Osteoblast (primary cell): ENCODE measurements at places on chromosomes 1 and 21.

- no peak for DNase-seq
Measured at GRCh38 chr1:118783095-118783758, 204.9 kb downstream of the TBX15 start.

GRCh38 chr1:21289700-21290545 lies at the start of gene ECE1:
TSS of gene ECE1 (minus strand) at chr1:21290463. CDS start at chr1:21290414, 49 bp downstream.
- DNase-seq = peak; percentile 94

DNA sequence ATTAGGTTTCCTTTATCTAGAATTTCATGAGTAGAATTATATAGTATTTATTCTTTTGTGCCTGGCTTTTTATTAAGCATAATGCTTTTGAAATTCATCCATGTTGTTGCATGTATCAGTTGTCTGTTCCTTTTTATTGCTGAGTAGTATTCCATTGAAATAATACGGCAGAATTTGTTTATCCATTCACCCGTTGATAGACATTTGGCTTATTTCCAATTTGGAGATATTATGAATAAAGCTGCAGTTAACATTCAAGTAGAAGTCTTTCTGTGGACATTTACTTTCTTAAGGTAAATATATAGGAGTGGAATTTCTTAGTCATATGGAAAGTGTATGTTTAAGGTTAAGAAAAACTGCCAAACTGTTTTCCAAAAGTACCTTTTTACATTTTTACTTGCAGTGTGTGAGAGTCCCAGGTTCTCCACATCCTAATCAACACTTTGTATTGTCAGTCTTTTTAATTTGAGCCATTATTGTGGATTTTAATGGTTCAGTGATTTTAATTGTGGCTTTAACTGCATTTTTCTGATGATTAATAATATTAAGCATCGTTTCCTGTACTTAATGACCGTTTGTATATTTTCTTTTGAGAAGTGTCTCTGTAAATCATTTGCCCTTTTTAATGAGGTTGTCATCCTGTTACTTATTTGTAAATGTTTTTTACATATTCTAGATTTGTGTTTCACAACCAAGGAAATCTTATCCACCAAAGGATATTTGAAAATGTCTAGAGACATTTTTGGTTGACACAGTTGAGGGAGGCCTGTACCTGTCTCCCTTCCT lies 22.7 kb downstream of the KCTD3 start:
- DNase-seq = no peak

DNA sequence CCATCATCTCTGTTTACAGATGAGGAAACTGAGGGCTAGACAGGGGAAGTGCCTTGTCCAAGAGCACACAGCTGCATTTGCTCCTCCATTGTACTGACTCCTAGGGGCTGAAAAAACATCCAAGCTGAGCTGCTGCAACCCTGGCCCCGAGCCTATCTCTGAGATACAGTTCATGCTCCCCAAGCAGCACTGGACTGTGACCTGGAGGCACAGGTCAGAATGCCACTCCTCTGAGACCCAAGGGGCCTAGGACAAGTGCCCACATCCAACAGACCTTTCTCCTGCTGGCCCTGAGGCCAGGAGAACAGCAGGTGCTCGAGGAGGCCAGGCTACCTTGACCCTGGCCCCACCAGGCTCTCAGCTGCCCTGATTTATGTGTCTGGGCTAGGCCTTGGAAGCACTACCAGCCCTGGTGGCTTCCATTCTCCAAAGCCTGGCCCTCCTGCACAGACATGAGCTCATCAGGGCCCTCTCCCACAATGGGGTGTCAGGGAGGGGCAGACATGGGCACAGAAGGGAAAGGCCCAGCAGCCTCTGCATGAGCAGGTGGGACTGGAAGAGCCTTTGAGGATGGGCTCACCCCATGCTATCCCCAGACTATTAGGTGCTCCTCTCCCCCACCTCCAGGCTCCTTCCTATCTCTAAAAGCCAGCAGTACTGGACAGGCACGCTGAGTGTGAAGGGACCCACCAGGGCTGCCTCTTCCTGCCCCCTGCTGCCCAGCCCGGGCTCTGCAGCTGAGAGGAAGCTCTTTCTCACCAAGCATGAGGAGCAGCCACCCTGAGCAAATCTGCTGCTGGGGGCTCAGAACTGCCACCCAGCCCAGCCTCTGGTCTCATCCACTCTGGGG lies 18.8 kb downstream of the ADGRB2 start:
- peak; percentile 99 for DNase-seq

- DNase-seq = no peak
Measured at GRCh38 chr1:225942574-225942973, 1.6 kb upstream of the LEFTY2 start.
